Thoracic aorta (tissue), 2 donors: ENCODE measurements at places on chromosomes 16 and 17.

GRCh38 chr17:76667786-76668453, 24.4 kb upstream of the ST6GALNAC1 start:
- DNase-seq = no peak

GRCh38 chr16:10738231-10739077, 5.2 kb upstream of the NUBP1 start:
- peak; percentile 45 for DNase-seq

GRCh38 chr16:50275098-50275415, 8.7 kb downstream of the ADCY7 start:
- no peak for DNase-seq

GRCh38 chr16:8620535-8620934, 963 bp upstream of the METTL22 start:
- DNase-seq = no peak

- no peak for DNase-seq
Measured at GRCh38 chr16:35751191-35751941, 2292.0 kb downstream of the TP53TG3F start.

DNA sequence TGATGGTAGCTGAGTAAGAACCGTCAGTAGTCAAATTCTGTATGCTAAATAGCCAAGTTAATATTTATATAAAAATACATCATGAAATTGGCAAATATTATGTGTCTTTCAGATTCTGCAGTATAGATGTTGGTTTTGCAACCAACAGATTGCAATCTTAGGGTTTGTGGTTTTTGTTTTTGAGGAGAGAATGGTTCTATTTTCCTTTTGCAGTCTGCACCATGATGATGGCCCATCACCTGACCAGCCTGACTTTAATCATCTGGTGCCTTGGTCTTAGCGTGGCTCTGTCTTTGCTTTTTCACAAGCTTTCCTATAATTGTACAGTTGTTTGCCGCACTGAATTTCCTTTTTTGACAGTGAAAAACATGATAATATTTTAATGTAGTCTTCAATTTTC, 50.7 kb downstream of the NUP93 start:
- no peak for DNase-seq
